T1000 (cell line): ENCODE measurements at places on chromosomes 1 and 21.

DNA sequence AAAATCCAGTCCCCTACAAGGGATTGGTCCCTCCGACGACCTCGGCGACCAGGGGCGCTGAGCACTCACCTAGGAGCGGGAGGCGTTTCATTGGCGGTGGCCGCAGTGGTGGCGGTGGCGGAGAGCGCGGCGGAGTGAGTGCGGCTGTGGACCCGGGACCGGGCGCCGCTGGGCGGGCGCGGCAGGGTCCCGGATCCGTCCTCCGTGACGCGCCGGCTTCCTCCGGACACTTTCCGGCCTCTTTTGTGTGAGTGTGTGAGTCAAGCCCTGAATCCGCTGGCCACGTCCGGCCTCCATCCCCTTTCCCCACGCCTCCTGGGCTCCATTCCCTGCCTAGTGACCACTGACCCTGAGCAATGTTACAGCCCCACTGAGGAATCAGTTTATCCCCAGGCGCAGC, at the start of gene ADGRL4:
ADGRL4 (minus strand) TSS at position 167 of the 400 bp plus-strand sequence; CDS start at position 91, 76 bp downstream.
- DNase-seq, result no peak

- DNase-seq, result no peak
Observed at GRCh38 chr1:45221716-45222115, 15.3 kb upstream of the ZSWIM5 start.

DNA sequence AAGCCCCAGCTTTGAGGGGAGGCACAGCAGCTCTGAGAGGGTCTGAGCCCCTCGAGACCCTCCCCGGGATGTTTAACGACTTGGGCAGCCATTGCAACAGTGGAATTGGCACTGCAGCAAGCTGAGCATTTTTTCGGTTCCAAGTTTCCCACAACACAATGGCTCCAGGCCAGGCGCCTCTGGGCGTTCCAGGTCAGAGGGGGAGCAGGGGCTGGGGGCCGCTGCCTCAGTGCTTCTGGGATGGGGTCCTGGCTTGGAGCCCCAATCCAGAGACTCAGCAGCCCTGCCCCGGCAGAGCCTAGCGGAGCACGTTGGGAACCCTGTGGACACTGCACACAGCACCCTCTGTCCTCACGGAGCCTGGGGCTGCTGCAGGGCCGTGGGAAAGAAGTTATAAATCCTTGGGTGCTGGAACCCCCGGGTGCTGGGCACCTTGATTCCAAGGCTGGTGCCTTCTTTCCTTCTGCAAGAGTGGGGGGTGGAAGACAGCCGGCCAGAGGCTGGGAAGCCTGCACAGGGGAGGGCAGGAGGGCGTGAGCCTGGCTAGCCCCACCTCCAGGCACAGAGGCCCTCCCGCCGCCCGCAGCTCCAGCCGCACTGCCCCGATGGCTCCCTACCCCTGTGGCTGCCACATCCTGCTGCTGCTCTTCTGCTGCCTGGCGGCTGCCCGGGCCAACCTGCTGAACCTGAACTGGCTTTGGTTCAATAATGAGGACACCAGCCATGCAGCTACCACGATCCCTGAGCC, 50.1 kb downstream of the COL18A1 start:
- no peak for DNase-seq

DNA sequence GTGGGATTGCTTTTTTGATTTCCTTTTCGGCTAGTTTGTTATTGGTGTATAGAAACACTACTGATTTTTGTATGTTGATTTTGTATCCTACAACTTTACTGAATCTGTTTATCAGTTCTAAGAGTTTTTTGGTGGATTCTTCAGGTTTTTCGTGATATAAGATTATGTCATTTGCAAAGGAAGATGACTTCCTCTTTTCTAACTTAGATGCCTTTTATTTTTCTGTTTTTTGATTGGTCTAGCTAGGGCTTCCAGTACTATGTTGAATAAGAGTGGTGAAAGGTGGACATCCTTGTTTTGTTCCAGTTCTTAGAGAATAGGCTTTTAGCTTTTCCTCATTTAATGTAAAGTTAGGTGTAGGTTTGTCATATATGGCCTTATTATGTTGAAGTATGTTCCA, 13.1 kb upstream of the NHLH2 start:
- DNase-seq, result no peak

- no peak for DNase-seq
Observed at GRCh38 chr1:65109487-65109886, 38.5 kb upstream of the AK4 start.

DNA sequence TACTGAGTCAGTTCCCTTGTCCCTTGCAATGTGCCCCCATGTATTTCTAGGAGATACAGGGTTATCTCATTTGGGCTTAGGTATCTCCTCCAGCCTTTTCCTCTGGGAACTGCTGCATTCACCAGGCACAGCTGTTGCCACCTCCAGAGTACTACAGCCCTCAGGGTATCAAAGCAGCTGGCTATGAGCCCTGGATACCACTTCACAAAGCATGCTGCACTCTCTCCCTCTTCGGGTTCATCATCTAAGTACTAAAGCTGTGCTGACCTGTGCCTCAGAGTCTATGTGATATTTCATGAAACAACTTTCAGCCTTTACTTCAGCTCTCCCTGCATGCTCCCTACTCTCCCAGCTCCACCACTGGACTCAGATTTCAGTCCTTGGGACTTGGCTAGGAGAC, 62.3 kb downstream of the CCDC185 start:
- no peak for DNase-seq

GRCh38 chr1:56584910-56585528, 5.7 kb upstream of the PLPP3 start:
- no peak for DNase-seq

DNA sequence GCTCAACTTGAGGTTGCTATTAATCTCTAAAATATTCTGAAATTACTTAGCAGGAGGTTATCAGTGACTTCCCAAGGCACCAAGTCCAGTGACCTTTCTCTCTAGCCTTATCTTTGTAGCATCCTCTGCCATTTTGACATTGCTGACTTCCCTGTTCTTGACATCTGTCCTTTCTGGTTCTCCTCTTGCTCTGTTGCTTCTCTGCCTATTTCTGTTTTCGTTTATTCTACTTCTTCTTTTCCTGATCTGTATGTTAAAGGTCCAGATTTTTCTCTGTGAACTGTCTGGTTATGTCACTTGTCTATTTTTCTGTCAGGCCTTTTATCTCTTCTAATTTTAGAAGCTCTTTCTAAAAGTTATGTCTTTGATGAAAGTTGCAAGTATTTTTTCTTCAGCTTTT, 178.8 kb downstream of the VPS13D start:
- DNase-seq, result no peak

GRCh38 chr1:190159146-190159545, 318.5 kb downstream of the BRINP3 start:
- DNase-seq, result no peak

DNA sequence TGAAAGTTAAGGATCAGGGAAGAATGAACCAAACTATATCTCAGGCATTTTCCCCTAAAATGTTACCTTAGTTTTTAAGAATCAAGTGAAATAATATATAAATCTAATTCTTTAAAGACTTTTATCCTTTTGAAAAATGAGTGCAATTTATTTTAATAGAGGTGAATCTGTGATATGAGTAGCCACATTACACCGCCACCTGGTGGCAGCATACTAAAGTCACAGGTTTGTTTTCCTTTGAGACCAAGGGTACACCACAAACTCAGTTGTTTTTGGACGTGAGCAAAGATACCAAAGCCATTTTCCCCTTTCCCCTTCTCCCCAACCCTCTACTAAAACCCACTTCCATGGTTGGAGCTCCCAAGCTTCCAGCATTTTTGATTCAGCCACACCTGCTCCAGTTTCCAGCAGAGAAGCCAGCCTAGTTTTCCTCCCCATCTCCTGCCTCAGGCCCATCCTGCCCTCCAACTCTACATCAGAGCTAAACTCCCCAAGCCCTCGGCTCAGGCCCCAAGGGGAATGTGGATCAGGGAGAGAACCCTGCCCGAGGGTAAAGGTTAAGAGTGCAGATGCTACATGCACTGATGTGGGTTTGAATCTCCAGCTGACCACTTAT, 22.9 kb upstream of the LDLRAP1 start:
- peak; percentile 22 for DNase-seq

DNA sequence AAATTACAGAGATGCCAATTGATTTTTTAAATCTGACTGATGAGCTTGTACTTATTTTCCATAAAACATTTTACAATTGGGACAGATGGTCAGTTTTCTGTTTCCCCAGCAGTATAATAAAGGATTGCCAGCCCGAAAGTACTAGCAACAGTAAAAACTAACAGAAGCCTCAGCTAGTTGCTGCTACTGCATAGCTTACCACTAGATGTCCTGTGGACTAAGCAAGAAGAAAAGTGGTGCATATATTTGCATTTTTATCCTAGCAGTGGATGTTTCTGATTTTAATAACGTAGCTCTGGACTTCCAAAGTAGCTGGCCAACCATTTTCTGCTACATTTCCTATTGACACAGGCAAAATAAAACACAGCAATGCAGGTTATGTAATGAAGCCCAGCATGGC, 241.5 kb downstream of the BARHL2 start:
- no peak for DNase-seq
